ENCODE measurements at places on chromosomes 12 and 14. TPM values are rescaled to one million over a fixed set of nuclear protein-coding genes. Genes with fewer than 3 reads are reported as not detected.

The SPIC gene
- total RNA-seq = not detected

The CD4 gene
- 2.7 TPM for total RNA-seq

The PRB2 gene
- not detected for total RNA-seq

The CCDC175 gene
- 0.16 TPM for total RNA-seq

The TGM1 gene
- 5.2 TPM for total RNA-seq

The OTUB2 gene
- total RNA-seq = 3.5 TPM

The TM7SF3 gene
- 75.3 TPM for total RNA-seq

DNA sequence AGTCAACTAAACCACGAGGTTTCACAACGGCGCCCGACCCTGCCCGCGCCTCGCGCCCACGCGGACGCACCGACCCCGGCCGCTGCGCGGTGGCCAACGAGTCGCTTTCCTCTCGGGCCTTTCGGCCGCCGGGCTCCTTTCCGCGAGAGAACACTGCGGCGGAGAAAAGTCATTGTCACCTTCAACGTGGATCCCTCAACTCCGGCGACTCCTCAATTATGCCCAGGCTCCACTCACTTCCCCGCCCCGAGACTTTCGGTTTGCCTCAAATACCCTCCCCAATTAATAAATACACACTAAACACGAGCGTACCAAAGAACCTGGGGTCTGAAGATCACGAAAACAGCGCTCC is 450 bp downstream of the SINHCAF start:
- H3K4me3 ChIP-seq = peak overlapping the region; percentile 99
- H3K27me3 ChIP-seq = no peaks in the 10 kb centered on the region
- no peak for DNase-seq
- peaks cover 35% of the 10 kb centered on the region for H3K4me1 ChIP-seq
- H3K36me3 ChIP-seq = peaks cover 9% of the 10 kb centered on the region

GRCh38 chr14:95585953-95586620 is 51.2 kb downstream of the GLRX5 start:
- peaks cover 25% of the 10 kb centered on the region for H3K36me3 ChIP-seq
- no peak overlapping the region for H3K27ac ChIP-seq
- no peak overlapping the region for H3K4me3 ChIP-seq
- DNase-seq = no peak
- no peaks in the 10 kb centered on the region for H3K4me1 ChIP-seq

GRCh38 chr14:94138251-94138650 is 8.8 kb upstream of the IFI27L2 start:
- no peak overlapping the region for H3K4me3 ChIP-seq
- peaks cover 13% of the 10 kb centered on the region for H3K36me3 ChIP-seq
- peaks cover 19% of the 10 kb centered on the region for H3K4me1 ChIP-seq
- no peak overlapping the region for H3K27ac ChIP-seq

DNA sequence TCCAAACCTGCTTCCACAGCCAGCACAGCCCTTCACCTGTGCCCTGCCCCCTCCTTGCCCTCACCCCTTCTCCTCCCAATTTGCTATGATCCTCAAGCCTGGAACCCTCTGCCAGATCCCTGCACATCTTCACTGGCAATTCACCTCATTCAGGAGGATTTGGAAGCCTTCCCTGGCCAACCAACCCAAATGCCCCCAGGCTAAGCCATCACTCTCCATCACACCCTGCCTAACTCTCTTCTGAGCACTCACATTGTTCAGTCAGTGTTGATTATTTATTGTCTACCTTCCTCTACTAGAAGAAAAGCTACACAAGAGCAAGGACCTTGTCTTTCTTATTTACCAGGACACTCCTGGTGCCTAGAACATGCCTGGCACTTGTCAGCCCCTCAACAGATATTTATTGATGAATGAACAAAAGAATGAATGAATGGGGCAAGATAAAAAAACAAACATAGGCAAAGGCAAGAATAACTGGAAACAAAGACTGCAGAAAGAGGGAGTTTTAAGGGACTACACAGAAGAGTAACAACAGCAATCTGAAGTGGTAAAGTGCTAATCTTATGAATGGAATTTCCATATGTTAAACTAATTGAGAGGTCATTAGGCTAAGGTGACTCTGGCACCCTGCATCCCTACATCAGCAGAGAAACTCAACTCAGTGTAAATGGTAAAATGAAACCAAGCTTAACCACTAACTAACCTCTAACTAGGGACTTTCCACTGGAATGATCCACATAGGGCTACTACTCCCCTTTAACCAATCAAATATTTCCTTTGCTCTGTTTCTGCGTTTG is 33.4 kb downstream of the TMTC1 start:
- DNase-seq = no peak
- H3K4me3 ChIP-seq = no peak overlapping the region
- peaks cover 20% of the 10 kb centered on the region for H3K36me3 ChIP-seq
- H3K4me1 ChIP-seq = peaks cover 16% of the 10 kb centered on the region
- H3K27me3 ChIP-seq = no peaks in the 10 kb centered on the region

- H3K27ac ChIP-seq = no peak overlapping the region
- H3K4me1 ChIP-seq = peaks cover 11% of the 10 kb centered on the region
- H3K4me3 ChIP-seq = no peak overlapping the region
- no peak for DNase-seq
- no peaks in the 10 kb centered on the region for H3K27me3 ChIP-seq
These were observed 177.3 kb upstream of the BMP4 start for GRCh38 chr14:54133896-54134295.

DNA sequence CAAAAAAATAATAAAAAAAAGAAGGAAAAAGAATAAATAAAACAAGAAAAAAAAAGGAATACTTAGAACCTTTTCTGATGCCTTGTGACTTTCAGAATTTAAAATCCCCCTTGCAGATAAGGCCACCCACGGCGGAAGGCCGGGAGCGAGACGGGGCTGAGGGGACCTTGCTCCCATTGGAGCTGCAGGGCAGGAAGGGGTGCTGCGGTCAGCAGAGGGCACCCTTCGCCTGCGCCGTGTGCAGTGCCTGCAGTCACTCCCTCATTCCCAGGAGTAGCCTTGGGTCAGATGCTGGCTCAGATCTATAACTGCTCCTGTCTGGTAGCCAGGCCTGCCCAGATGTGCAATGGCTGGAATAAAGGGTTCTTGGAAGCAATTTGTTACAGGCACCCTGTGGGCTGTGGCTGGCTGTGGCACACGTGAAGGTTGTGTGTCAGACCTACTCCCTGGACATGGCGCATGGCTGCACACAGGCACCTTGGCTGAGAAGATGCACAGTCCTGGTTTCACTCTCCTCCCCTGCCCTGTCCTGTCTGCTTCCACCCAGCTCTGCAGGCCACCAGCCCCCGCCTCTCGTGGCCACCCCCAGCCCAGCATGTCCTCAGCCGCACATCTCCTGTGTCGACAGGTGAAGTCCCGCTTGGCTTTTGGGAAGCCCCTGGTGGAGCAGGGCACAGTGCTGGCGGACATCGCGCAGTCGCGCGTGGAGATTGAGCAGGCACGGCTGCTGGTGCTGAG is 13.4 kb upstream of the ALDH2 start:
- H3K4me3 ChIP-seq = no peak overlapping the region
- DNase-seq = peak; percentile 75
- H3K27me3 ChIP-seq = no peaks in the 10 kb centered on the region

DNA sequence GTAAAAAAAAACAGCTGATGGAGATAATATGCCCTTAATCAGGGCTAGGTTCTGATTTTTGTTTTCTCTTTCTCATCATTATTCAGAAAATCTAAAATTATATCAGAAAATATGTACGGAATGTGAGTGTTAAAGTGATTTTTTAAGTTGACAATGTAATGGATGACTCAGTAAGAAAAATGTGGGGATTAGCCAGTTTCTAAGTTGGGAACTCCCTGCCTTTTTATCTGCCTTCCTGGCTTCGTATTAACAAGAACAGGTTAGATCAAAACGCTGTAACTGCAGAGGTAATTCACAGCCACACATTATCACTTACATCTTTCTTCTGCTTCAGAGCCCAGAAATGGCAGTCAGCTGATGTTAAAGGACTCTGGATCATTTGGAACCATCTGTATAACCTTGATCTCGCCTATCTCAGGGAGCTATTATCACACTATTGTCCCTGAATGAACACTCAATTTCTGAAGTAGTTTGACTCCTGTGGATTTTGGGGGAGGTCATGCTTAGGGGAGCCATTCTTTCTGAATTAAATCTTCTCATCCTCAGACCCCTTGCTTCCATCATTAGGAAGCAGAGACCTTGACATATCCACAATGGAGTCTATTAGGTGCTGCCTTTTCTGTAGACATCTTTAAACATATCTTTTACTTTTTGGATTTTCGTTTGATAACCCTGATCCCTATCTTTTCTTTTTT is 135.7 kb upstream of the SLC16A7 start:
- no peak overlapping the region for H3K27ac ChIP-seq
- no peak for DNase-seq
- no peaks in the 10 kb centered on the region for H3K36me3 ChIP-seq
- no peak overlapping the region for H3K4me3 ChIP-seq

DNA sequence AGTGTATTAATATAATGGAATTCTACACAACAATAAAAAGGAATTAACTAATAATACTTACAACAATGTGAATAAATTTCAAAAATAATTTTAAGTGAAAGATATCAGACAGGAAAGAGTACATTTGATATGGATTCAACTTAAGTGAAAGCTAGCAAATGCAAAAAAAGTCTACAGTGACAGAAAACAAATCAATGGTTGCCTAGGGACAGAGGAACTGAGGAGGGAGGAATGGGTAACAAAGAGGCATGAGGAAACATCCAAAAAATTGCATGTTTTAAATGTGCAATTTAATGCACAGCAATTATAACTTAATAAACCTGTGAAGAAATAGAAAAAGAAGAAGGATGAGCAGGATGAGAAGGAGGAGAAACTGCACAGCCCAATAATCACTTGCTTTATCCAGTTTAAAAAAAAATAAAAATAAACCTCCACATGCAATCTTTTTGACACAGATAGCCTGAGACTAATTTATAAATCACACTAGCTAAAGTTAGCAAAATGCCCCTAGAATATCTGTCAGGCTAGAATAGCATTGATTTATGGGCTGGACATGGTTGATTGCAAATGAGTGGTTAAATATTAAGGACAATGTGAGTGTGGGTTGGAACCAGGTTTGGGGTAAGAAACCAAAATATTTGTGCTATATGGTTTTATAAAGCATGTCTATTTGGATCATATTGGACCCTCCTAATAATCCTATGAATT is 1089.1 kb downstream of the TRHDE start:
- H3K36me3 ChIP-seq = no peaks in the 10 kb centered on the region
- no peak for DNase-seq
- H3K4me1 ChIP-seq = peaks cover 20% of the 10 kb centered on the region
- H3K27me3 ChIP-seq = no peaks in the 10 kb centered on the region

DNA sequence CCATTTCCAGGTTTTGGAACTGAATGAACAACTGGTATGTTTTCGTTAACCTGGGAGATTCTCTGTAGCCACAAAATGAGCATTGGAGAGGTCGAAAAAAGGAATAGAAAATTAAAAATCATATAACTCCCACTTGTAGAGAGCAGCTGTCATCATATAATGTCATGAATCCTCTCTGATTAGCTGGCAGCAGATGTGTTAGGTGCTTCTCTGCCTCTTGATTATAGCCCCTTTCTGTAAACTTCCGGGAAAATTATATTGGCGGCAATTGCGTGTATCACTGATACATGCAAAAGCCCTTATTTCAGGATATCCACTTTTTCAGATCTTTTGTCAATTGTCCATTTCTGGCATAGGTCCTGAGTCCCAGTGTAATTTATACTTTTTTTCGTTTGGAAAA is 31.7 kb downstream of the FGD4 start:
- peaks cover 48% of the 10 kb centered on the region for H3K4me1 ChIP-seq
- H3K4me3 ChIP-seq = no peak overlapping the region
- DNase-seq = no peak
- peak overlapping the region; percentile 50 for H3K27ac ChIP-seq

- H3K4me1 ChIP-seq = no peaks in the 10 kb centered on the region
- no peak overlapping the region for H3K27ac ChIP-seq
- DNase-seq = no peak
- no peaks in the 10 kb centered on the region for H3K27me3 ChIP-seq
These were observed 143.9 kb downstream of the ALX1 start for GRCh38 chr12:85423947-85424346.

DNA sequence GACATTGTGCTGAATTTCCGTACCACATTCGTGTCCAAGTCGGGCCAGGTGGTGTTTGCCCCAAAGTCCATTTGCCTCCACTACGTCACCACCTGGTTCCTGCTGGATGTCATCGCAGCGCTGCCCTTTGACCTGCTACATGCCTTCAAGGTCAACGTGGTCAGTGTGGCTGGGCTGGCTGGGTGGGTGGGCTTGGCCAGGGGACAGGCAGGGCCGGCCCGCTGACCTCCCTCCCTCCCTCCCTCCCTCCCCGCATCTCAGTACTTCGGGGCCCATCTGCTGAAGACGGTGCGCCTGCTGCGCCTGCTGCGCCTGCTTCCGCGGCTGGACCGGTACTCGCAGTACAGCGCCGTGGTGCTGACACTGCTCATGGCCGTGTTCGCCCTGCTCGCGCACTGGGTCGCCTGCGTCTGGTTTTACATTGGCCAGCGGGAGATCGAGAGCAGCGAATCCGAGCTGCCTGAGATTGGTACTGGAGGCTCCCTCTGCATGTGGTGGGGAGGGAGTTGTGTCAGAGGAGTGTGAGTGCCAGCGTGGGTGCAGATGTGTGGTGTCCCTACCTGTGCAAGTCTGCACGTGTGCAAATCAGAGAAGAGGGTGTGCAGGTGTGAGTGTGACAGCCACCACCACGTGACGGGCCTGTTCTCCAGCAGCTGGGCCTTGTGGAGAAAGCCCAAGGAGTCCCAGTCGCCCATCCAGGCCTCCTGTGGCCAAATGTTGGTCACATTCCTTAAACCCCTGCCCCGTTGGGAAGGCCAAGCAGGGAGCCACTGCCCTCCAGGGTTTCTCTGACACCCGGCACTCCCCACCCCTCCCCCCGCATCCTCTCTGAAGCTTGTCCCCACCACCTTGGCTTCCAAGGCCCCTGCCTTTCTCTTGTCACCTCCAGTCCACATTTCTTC is 5.3 kb downstream of the KCNH3 start:
- no peak overlapping the region for H3K27ac ChIP-seq
- H3K4me3 ChIP-seq = peak overlapping the region; percentile 68
- peak; percentile 47 for DNase-seq
- peaks cover 100% of the 10 kb centered on the region for H3K27me3 ChIP-seq

DNA sequence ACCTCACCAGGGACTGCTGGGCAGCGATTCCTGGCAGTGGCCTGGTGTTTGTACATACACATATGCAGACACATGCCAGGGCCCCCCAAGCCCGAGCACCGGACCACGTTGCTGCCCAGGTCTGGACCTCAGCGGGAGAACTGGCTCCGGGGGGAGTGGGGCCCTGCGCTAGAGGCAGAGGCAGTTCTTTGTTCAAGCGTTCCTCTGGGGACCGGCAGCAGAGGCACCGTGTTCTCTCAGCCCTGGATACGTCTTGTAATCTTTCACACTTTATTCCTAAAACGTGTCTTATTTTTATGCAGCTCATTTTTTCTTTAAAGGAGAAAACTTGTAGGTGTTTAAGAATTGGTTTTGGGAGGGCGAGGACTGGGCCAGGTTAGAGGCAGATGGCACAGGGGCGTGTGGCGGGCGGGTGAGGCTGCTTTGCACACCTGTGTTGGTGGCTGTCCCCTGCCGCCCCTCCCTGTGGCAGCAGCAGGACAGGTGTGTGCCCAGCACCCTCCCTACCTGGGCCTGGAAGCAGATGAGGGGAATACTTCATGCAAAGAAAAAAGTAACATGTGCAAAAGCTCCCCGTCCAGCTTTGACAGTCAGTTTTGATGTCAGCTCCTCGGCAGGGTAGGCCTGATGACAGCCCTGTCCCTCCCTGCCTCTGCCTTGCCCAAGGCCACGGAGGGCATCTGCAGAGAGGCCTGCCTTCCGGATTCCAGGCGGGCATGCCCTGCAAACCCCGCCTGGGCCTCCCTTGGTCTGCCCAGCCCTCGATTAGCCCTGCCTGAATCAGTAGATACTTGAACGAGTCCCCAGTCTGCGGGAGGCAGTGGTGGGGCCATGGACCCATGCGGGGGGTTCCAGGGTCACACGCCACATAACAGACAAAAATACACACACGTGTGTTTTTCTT is 7.0 kb upstream of the PUS1 start:
- H3K4me3 ChIP-seq = no peak overlapping the region
- no peaks in the 10 kb centered on the region for H3K27me3 ChIP-seq
- no peak overlapping the region for H3K27ac ChIP-seq
- no peak for DNase-seq
- H3K4me1 ChIP-seq = no peaks in the 10 kb centered on the region

Measured in WTC11 (cell line).